ENCODE measurements at places on chromosomes 7 and 10.
A peak's percentile ranks its signal among the peaks of the same experiment; 100 is the strongest.

DNA sequence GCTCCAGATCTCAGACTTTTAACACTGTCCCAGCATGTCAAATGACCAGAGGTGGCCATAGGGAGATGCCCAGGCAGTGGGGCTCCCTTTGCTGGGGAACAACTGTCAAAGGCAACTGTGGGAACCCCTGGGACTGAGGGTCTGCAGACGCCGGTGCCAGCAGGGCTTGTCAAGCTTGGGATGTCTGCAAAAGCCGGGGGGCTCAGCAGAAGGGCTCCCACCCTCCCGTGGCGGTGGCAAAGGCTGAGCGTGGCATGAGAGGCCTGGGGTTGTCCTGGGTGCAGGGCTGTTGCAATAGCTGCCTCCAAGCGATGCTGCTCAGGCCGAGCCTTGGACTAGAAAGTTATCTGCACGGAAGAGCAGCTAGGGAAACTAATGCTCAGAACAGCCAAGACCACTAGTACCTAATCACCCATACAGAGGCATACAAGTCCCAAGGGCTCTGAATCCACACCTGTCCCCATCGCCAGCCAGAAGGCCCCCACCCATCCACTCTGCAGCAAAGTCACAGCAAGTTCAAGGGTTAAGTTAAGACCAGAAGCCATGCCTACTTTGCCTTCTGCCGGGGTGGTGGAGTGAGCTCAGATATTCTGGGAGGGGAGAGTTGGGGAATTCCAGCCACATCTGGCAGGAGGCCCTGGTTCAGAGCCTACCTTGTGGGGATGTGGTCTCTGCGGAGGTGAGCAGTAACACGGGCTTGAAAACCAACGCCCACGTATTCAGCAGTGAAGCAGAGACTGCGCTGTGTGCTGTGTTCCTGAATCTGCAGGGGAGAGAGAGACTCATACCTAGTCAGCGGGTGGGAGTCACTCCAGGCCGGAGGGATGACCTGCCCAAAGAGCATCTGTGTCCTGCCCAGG, 4.6 kb downstream of the SH2B2 start:
- DNase-seq = no peak

DNA sequence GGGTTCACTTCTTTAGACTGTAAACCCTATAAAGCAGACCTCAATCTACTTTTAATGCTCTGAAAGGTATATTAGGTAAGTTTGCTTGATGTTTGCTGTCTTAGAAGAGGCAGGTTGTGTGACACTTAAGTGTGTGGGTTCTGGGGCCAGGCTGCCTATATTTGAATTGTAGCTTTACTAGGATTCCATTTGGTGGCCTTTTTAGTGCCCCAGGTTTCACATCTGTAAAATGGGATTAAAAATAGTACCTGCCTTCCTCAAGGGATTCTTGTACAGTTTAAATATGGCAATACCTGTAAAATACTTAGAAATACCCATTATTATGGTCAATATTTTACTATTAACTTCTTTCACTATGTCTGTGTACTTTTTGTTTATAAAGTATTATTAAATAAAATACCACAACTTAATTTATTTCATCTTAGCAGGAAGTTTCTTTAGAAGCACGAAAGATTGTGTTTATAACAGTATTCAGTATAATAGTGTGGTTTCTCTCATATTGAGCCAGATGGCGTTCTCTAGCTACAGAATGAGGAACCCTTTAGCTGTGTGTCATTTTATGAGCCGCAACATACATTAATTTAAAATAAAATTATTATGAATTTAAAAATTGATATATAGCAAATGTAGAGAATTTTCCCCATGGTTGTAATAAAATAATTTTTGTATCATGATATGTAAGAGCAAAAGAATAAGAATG, 94.2 kb downstream of the CDK14 start:
- no peak for DNase-seq

DNA sequence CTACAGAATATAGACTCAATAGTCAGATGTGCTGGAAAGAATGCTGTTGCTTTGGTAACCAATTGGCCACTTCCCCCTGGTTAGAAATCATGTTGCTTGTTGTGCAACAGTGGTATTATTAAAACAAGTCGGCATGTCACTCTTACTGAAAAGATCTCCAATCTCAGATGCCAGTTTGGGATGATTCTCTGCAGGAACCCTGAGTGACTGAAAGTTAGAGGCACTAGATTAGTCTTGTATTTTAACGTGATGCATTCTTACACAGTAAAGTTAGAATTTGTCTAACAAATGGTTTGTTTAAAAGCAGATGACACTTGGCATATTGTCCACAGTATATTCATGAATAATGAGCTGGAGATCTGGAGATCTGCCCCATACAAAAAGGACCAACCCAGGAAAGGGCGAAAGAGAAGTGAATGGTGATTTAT, 287.6 kb downstream of the TWIST1 start:
- no peak for DNase-seq

GRCh38 chr7:134140889-134141867, 14.0 kb downstream of the LRGUK start:
- DNase-seq = peak; percentile 79

DNA sequence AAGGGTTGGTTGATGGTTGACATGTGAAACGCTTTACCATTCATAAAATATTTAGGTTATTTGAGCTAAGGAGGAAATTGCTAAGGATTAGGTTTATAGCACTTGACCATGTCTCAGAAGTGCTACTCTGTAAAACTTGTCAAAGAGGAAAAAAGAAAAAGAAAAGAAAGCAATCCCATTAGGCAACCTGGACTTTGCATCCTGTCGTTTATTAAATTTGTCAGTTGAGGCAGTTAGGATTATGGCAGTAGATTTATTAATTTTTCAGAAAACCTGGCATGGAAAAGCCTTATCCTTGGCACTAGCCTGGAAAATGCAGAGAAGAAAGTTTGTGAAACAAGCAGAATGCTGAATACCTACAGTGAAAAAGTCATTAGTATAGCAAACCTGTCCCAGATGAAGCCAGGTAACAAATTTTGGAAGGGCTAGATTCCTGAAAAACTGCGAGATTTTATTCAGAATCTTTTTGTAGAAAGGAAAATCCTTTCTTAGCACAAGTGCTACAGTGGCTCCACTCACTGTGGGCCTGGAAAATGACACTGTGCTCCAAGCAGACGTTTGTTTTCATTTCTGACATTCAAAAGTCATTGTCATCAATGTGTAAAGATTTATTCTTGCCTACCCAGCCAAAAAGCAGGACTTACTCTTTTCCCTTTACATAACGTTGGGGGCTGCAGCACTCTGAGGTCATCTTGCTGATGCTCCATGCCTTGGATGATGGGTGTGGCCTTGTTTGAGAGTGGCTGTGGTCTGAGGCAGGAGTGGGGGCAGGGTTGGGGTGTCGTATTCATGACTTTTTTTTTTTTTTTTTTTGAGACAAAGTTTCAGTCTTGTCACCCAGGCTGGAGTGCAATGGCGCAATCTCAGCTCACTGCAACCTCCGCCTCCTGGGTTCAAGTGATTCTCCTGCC, 664.9 kb downstream of the SUGCT start:
- DNase-seq = no peak

GRCh38 chr7:80653244-80653643, 14.8 kb downstream of the CD36 start:
- DNase-seq = no peak

GRCh38 chr10:104218751-104219150, 13.4 kb downstream of the CFAP43 start:
- DNase-seq = no peak

DNA sequence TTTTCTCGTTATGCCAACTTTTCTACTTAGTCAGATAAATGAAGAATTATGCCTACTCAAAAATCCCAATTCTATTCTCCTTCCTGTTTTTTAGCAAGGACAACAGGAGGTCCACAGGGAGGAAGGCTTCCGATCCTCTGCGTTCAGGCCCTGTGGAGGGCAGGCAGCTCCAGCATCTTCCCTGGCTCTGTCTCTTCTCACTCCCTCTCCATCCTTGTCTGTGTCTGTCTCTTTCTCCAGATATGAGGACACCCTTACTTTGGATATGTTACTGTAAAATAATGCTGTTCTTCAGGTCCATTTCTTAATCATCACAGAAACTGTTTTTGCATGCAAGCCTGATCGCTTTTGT, 166.6 kb downstream of the ELMO1 start:
- no peak for DNase-seq

- no peak for DNase-seq
Measured at GRCh38 chr7:77306231-77307067, 106.8 kb upstream of the FGL2 start.

- peak; percentile 46 for DNase-seq
Measured at GRCh38 chr10:71396084-71396710, 523 bp upstream of the CDH23 start.

GRCh38 chr10:106495931-106496330, 668.6 kb downstream of the SORCS1 start:
- DNase-seq = no peak

GRCh38 chr7:44236333-44236728, 35.6 kb downstream of the YKT6 start:
- DNase-seq = no peak

GRCh38 chr10:4249841-4250586, 465.0 kb upstream of the KLF6 start:
- DNase-seq = no peak

GRCh38 chr7:31027161-31027965, 24.7 kb upstream of the ADCYAP1R1 start:
- no peak for DNase-seq

DNA sequence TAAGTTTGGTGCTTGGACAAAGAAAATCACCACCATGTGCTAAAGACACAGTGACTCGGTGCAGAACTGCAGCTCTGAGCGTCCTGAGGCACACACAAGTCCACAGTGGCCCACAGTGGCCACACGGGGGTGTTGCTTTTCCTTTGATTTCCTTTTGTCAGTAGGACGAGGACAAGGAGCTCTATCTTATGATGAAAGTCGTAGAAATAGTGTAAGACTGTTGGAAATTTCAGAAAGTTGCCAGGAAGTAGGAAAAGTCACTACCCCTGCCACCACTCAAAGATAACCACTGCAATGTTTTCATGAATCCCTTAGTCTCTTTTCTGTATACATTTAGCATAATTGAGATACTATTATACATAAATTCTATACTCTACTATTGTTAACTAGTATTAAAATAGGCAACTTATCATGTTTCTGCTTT, 146.0 kb downstream of the TNS3 start:
- DNase-seq = peak; percentile 78

DNA sequence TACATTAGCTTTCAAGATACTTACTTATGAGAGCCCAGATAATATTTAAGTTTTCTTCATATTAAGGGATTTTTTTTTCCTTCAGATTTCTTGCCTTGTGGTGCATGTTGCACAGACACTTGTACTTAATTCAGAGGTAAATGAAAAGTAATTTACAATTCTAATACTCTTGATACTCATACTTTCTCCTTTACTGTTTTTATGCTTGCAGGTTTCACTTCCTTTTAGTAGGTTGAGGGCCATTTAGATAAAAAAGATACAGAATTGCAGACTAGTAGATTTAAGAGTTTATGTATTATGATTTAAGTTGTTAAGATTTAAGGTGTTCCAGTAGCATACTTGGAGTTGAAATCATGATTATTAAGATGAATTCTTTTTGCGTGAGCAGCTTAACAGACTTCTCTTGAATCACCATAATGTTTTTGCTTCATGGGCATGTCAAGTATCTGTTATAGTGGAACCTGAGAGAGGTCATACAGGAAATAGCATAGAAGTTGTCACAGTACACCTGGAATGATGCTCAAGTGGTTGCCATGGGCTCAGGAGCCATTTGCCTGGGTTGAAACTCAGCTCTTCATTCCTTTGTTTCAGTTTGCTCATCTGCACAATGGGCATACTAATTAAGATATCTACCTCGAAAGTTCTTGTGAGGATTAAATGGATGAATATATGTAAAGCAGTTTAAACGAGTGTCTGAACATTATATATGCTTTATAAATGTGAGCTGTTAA, 174.8 kb upstream of the PRPS1L1 start:
- no peak for DNase-seq

DNA sequence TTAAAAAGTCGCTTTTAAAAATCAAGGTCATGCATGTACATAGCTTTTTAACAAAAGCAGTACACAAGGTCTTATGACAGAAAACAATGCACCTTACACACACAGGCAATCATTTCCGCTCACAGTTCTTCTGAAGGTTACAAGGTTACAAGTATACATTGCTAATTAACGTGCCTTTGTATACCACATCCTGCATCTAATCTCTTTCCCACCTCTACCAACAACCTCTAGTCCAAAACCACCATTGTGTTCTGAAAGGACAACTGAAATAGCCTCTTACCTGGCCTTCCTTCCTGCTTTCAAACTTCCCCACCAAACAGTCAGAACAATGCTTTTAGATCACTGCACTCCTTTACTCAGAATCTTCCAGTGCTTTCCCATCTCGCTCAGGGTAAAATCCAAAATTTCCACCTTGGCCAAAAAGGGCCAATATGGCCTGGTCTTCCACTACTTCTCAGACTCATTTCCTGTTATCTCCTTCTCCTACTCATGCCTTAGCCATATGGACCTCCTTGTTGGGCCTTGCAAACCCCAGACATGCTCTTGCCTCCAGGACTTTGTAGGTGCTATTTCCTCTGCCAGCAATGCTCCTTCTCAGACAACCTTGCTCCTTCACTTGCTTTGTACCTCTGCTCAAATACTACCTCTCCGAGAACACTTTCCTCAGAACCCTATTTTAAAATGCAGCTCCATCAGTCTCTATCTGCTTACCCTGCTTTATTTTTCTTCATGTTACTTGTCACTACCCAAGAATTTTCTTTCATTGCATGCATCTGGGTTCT, 205.4 kb downstream of the DNAJC1 start:
- DNase-seq = no peak

DNA sequence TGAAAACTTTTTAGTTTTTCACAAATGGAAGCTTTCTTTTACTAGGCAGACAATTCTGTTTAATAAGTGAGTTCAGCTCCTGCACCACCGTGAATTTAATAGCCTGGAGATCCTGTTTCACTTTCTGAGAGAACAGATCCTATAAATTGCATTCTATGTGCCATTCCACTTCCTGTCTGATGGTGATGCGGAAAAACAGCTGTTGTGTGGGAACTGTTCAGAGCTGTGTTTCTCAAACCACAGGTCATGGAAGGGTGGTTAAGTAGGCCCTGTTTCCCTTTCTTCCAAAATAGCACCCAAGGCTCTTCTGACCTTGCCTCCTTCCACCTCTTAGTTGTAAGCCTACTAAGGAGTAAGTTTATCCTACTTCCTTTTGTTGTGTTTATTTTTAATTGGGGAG, 97.2 kb upstream of the DKK1 start:
- DNase-seq = peak; percentile 73

DNA sequence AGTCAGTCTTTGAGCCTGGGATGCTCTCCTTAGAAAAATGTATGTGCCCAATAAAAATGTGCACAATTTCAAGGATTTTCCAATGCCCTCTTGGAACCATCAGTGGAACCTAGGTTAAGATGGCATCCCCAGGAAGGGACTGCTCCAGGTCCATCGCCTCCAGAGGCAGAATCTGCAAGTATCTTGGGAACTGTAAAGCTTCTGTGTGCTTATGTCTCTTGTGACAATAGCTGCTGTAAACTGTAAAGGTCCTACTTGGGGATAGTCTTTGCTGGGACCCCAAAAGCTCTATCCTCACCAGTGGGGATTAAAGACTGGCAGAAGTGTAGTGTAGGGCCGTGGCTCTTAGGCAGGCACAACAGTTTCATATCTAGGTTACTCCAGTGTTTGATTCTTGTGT, 11.9 kb downstream of the DUSP5 start:
- no peak for DNase-seq

Data from pons (tissue), 1 donor.